Esophagus squamous epithelium (tissue), 5 donors: ENCODE measurements at places on chromosomes 2 and 18.

- DNase-seq = no peak
These were observed 370.5 kb downstream of the EIPR1 start for GRCh38 chr2:3007135-3007534.

DNA sequence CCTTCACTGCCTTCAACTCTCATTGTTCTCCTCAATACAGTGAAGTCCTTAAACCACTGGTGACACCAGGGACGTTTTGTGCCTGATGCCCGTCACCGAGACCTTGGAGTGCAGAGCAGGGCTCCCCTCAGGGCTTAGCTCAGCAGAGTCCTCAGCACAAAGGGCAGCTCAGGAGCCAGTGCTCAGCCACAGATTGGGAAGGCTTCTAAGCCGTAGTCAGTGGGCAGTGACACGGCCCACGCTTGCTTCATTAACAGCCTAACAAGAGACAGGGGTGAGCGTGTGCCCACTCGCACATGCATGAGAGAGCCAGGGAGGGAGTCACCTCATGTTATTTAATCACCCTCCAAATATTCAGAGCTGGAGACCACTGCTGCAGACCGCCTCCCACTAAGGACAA is 137.5 kb downstream of the SH3RF3 start:
- no peak for DNase-seq

GRCh38 chr18:59537579-59537978 is 159.6 kb downstream of the CCBE1 start:
- no peak for DNase-seq

GRCh38 chr2:192230889-192231453 is 36.2 kb upstream of the TMEFF2 start:
- no peak for DNase-seq

DNA sequence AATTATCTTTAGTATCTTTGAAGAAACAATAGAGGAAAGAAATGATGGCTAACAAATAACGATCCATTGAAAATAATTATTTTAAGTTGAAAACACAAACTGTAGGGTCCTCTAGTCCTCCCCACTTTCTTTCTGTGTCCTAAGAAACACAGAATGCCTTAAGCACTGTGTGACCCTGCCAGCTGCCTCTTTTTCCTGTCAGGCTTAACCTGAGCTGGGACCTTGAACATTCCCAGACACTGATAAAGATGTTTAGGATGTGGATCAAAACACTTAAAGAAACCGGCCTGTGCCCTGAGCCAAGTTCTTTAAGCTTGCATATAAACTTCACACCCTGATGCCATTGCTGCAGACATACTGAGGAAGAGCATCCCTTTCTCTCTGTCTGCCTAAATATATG is 755.4 kb upstream of the VRK2 start:
- DNase-seq = no peak
